ENCODE measurements at places on chromosomes 2 and 18. TPM values are rescaled to one million over a fixed set of nuclear protein-coding genes. Genes with fewer than 3 reads are reported as not detected.

Gene TUBA3E
- not detected for total RNA-seq

Gene NEURL3
- 0.27 TPM for total RNA-seq

- DNase-seq = peak; percentile 24
Measured at GRCh38 chr2:37652199-37652640, 19.2 kb downstream of the CDC42EP3 start.

- no peak for DNase-seq
Measured at GRCh38 chr18:30245766-30246455, 796.6 kb downstream of the DSC3 start.

DNA sequence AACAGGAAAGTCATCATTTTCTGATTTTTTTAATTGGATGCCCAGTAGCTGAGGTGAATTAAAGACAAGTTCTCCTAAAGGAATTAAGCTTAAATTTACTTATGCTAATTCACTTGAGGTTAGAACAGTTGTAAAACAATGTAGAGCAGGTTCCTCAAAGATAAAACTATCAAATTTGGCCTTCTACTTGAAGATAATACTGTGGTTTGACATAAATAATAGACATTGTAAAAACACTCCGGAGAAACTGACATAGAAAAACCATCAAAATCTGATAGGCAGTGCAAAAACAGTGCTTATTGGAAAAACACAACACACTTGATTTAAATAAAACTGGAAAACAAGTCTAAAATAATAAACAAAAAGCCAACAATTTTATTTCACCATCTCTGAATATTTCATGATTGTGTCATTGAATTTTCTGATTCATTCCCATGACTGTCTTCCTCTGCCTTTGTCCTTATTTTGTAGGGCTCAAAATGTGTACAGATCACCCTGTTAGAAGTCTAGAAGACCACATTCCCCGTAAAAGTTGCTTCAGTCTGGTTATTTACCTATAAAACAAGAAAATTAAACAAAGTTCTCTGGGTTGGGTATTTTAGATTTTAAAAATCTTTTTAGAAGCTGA, 28.3 kb upstream of the SLC40A1 start:
- no peak for DNase-seq

GRCh38 chr2:237546040-237546875, 20.1 kb upstream of the PRLH start:
- no peak for DNase-seq

DNA sequence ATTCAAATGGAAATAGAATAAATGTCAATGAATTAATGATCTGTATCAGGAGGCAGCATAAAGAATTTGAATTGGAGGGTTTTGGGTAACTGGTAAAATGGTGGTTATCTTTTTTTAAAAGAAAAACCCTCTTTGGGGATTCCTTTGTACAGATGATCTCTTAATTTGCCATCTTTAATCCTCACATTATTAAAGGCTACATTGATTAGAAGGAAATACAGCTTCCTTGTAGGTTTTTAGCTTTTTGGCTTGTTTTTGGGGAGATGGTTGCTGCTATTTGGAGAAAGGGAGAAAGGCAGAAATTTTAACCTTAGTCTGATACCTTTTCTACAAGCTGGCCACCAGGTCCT, 600 bp upstream of the MAPRE2 start:
- DNase-seq = no peak

- DNase-seq = peak; percentile 91
Measured at GRCh38 chr2:68121873-68122679, 35.6 kb upstream of the PNO1 start.

All from lower lobe of right lung (tissue), 2 donors.